Ascending aorta (tissue), 2 donors: ENCODE measurements at places on chromosomes 5 and 9. TPM values are rescaled to one million over a fixed set of nuclear protein-coding genes. Genes with fewer than 3 reads are reported as not detected.

LMNB1 gene
- total RNA-seq, result 1.3 TPM

- DNase-seq, result no peak
Measured at GRCh38 chr9:121372239-121373010, 2.4 kb upstream of the STOM start.

PCA3 gene
- total RNA-seq, result not detected

DNA sequence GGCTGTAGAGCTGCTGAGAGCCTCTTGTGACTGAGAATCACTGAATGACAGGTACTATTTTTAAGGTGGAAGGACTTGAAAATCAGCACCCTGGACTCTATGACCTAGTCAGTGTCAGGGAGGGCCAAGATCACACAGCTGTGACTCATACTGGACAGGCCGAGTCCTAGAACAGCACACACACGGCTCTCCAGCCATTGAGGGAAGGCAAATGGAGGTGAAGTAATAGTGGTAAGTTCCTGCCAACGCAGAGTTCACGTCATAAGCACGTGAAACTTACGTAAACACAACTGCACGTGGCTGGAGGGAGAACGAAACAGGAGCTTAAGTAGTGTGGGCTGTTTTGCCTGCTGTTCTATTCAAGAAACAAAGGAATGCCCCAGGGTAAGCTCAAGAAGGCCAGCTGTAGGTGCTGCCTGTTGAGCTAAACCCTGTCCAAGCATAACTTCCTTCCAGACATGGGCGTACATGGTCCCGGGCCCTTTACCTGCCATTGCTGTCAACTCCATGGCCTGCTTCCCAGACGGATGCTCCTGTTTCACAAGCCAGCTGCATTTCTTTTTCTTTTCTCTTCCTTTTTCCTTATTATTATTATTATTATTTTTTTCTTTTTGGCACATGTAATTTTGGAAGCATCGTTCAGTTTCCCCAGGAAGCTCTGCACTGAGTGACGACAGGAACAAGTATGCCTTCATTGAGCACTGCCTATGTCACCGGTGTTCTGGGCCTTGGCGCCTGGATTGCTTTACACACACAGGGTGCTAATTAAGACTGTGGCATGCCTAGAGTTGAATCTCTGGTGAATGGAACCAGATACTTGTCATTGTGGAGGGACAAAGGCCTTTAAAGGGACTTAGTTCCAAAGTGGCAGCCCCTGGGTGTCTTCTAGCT, 10.2 kb upstream of the LCP2 start:
- peak; percentile 86 for DNase-seq

FOXD4 gene
- not detected for total RNA-seq

DNA sequence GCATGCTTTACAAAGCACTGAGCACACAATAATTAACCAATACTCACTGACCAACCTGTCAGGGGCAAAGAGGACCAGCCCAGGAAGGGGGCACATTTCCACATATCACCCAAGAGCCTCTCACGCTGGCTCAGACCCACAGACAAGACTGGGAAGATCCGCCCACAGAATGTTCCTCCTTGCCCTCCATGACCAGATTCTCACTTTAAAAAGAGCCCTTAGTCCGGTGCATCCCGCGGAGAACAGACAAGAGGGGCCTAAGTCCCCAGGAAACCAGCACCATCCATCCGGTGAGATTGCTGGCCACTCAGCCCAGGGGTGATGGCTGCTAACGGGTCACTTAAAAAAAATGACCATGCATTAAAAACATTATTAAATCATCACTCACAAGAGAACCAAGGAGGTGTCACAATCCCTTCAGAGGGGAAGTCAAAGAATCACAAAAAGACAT, 32.9 kb downstream of the SEMA4D start:
- no peak for DNase-seq

GRCh38 chr9:87263291-87263690, 234.4 kb upstream of the DAPK1 start:
- DNase-seq, result no peak

GRCh38 chr9:21070171-21070571, 7.6 kb downstream of the IFNB1 start:
- no peak for DNase-seq

GRCh38 chr5:172910828-172911627, 48.2 kb upstream of the RPL26L1 start:
- DNase-seq, result peak; percentile 66

SHISAL2B gene
- total RNA-seq, result not detected
